Large intestine (tissue), 12 donors: ENCODE measurements at places on chromosomes 16 and 17. TPM values are rescaled to one million over a fixed set of nuclear protein-coding genes. Genes with fewer than 3 reads are reported as not detected.

DNA sequence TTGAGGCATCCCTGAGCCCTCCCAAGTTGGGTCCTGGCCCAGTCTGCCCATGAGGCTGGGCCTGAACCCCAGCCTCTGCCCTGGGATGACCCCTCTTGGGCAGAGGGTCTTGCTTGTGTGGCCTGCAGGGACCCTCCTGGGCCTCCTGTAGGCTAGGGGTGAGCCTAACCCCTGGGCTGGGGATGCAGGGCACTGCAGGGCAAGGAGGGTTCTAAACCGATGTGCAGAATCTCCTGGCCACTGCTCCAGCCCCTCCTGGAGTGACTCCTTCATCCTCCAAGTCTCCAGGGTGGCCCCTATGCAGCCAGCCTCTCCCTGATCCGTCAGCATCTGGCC lies 37.5 kb downstream of the LGALS9 start:
- no peak for DNase-seq

DNA sequence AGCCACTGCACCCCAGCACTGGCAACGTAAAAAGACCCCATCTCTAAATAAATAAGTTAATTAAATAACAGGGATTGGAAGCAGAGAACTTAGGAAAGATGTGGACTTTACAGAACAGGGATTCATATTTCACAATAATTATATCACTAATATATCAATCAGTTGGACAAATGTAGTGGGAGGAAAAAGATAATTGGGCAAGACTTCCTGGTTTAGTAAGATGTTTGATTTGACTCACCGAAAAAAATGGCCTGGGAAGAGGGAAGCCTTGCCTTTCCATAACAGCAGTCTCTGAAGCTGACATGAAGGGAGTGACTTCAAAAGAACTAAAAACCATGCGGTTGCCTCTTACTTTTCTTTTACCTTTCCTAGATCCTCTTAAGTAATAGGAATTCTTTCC lies 15.2 kb upstream of the C17orf78 start:
- no peak for DNase-seq

GRCh38 chr16:80804526-80805383 lies at the start of gene CDYL2:
Gene CDYL2 (minus strand): TSS chr16:80804598. CDS start chr16:80804173, 425 bp downstream.
- DNase-seq, result peak; percentile 29

GRCh38 chr17:80873307-80873951 lies 118.2 kb upstream of the CHMP6 start:
- no peak for DNase-seq

Gene TEFM
- 25.5 TPM for polyA plus RNA-seq

Gene HOXB8
- polyA plus RNA-seq, result 1.8 TPM

- DNase-seq, result peak; percentile 61
Observed at GRCh38 chr16:11743308-11744074, 834 bp upstream of the TXNDC11 start.

DNA sequence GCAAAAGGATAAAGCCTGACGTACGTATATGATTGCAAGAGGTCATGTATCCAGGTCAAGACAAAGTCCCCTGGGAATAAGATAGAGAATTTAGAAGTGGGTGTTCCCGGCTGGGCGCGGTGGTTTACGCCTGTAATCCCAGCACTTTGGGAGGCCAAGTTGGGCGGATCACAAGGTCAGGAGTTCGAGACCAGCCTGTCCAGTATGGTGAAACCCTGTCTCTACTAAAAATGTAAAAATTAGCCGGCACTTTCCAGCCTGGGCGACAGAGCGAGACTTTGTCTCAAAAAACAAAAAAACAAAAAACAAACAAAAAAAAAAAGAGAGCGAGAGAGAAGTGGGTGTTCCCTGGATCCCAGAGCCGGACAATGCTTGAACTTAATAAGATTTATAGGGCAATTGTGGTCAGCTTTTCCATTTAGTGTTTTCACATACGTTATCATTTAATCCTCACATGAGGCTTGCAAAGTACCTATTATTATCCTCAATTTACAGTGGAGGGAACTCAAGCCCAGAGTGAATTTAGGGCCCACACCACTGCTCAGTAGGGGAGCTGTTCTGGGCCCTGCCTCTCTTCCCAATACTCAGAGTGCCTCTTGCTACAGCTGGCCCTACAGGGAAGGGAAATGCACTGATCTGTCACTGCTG lies 481 bp upstream of the GLTPD2 start:
- no peak for DNase-seq

Gene HS3ST2
- polyA plus RNA-seq, result 0.10 TPM

Gene CPNE7
- polyA plus RNA-seq, result 11.7 TPM

GRCh38 chr16:8768692-8769091 lies 28.7 kb downstream of the TMEM186 start:
- DNase-seq, result no peak

- DNase-seq, result no peak
Observed at GRCh38 chr17:78947235-78948149, 22.3 kb upstream of the TIMP2 start.

DNA sequence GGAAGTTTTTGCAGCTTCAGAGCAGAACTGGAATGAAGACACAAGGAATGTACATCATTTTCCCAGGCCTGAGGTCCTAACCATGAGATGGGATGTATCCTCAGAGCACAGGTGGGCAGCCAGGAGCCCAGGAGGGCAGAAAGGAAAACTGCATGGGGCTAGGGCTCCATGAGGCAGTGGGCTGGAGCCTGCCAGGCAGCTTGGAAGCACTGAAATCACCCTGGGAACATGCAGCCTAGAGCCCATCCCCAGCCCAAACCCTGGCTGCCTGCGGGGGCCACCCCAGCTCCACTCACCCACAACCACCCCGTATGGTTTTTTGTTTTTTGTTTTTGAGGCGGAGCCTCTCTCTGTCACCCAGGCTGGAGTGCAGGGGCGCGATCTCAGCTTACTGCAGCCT lies 86.2 kb upstream of the SIAH1 start:
- DNase-seq, result no peak

DNA sequence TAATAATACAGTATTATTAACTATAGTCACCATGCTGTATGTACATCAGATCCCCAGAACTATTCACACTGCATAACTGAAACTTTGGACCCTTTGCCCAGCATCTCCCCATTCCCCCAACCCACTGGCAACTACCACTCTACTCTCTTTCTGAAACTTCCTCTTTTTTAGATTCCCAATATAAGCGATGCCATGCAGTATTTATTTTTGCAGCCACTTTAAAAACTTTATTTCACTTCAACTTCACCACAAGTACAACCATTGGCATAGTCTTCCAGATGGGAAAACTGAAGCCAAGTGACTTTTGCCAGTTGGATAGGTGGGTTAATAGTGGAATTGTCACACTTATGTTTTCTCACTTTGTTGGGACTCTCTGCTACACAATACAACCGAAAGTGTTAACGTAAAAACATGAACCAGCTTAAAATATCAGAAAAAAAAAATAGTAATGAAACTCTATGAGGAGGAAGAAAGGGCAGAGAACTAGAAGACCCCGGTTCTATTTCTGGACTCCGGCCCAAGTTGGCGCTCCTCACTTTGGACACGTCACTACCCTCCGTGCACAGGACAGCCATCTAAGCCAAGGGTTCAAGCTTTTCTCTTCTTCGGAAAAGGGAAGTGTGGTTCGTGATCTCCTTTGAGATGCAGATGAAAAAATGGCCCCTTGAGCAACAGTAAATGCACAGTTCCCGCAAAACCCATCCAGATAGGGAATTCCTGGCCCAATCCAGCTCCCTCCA lies 743 bp downstream of the SHCBP1 start:
- DNase-seq, result peak; percentile 17

- DNase-seq, result no peak
Observed at GRCh38 chr16:67943256-67943618, 683 bp downstream of the LCAT start.

DNA sequence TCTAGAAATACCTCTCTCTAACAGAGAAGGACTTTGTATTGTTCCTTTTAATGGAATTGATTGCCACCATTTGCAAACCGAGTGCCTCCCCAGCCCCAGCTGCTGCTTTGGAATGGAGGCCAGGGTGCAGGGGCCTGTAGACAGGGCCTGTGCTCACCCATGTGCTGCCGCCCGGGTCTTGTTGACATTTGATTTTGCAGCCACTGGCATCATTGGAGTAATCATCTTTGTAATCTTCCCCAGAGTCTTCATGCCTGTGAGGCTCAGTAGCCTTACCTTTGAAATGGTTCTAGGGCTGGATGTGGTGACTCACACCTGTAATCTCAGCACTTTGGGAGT lies 119.8 kb downstream of the CLEC16A start:
- DNase-seq, result no peak

Gene CPD
- polyA plus RNA-seq, result 51.7 TPM

Gene GFAP
- 0.34 TPM for polyA plus RNA-seq

Gene KRT15
- 0.79 TPM for polyA plus RNA-seq

- DNase-seq, result no peak
Observed at GRCh38 chr17:21505819-21506815, 130.0 kb downstream of the KCNJ12 start.

DNA sequence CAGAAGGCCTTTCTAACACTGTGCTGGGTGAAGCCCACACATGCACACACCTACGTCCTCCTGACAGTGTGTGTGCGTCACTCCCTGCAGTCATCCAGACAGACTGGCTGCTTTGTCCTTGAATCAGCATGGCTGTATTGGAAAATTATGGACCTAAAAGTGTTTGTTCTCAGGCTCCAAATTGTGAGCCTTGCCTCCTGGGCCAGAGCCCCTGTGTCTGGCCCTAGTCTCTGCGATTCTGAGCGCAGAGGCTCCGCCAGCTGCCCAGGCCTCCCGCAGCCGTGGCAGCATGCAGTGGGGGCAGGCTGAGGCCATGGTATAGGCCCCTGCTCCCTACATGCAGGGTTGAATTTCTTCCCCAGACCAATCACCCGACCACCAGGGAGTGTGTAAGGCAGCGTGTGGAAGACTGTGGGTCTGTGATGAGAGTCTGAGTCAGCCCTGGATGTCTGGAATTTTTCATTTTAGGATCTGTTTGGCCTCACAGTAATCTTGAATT lies 166.9 kb downstream of the LGALS9B start:
- DNase-seq, result no peak

Gene ZSCAN10
- 0.66 TPM for polyA plus RNA-seq

DNA sequence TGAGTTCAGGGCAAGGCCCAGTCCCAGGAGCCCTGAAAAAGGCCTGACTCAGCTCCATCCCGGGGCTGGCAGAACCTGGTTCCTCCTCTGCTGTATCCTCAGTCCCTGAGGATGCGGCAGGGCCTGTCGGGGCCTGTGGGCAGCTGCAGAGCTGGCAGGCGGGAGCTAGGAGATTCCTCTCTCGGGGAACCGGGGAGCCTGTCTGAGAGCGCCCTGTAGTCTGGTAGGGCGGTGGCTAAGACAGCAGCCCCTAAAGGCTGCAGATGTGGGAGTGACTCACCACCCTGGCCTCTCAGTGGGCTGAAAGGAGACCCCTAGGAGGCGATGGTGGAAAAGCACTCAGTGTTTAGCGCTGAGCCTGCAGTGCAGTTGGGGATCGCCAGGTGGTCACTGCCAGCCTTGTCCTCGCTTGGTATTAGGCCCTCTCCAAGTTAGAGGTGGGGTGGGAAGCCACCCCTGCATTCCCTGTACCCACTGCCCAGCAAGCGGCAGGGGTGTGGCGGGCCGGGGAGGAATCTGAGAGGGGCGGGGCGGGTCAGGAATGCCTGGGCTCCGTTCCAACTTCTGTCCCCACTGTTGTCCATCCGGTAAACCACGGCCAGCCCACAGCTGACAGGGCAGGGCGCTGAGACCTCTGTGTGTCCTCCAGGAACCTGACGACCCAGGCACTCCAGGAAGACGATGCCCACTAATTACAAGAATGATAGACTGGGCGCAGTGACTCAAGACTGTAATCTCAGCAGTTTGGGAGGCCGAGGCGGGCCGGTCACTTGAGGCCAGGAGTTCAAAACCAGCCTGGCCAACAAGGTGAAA lies 29.5 kb upstream of the CDH1 start:
- DNase-seq, result peak; percentile 73

DNA sequence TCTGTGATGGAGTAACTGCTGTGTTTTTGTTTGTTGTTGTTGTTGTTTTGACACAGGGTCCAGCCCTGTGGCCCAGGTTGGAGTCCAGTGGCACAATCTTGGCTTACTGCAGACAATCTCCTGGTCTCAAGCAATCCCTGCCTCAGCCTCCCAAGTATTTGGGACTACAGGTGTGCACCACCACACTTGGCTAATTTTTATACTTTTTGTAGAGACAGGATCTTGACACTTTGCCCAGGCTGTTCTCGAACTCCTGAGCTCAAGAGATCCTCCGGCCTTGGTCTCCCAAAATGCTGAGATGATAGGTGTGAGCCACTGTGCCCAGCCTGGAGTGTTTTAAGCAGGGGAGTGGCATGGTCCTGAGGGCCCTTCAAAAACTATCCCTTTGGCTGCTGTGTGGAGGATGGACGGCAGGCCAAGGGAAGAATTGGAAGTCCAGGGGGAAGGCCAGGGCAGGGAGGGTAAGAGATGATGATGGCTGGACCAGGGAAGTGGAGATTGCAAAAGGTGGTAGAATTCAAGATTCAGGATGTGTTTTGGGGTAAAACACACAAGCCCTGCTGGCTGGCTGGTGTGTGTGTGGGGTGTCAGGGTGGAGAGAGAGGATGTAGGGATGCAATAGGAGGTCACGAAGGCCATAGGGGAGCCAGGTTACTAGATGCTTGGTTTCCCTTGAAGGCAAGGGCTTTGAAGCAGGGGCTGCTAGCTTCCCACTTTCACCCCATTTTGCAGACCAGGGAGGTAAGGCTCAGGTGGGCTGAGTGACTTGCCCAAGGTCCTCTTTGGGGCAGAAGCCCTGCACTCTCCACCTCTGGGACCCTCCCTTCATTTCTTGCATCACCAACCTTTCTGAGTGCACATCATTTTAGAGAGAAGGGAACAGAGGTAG lies 18.8 kb upstream of the PLLP start:
- DNase-seq, result no peak

Gene KLHL10
- 0.06 TPM for polyA plus RNA-seq

Gene AANAT
- 0.13 TPM for polyA plus RNA-seq

DNA sequence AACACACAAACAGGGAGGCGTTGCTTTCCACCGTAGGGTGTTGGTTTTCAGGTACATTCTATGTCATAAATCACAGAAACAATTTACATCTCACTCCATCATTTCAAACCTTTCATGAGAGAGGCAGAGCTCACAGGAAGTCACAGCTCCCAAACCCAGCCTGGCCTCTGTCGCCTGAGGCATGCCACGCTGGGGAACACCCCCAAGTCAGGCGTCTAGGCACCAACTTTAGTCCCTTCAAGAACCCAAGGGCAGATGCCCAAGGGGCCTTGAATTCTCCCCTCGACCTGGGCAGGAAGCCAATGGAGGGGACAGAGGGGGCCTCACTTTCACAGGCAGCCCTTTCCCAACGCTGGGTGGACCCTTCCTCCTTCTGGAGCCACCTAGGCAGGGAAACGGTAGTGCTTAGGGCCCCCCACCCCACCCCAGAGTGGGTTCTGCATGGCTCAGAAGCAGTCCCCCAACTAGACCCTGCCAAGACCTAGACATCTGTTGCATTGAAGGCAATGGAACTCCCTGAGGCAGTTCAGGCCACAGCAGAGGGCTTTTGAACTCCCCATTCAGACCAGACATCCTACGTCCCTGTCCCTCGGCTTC lies 10.6 kb downstream of the TBX4 start:
- no peak for DNase-seq

- no peak for DNase-seq
Observed at GRCh38 chr17:58210922-58211321, 8.1 kb downstream of the MKS1 start.

GRCh38 chr16:85395913-85396878 lies 216.9 kb upstream of the GSE1 start:
- DNase-seq, result no peak

Gene DBF4B
- polyA plus RNA-seq, result 11.6 TPM

Gene PPP1R9B
- polyA plus RNA-seq, result 30.7 TPM

GRCh38 chr16:22316411-22316811 lies 19.2 kb downstream of the POLR3E start:
- DNase-seq, result no peak

Gene NPB
- 0.39 TPM for polyA plus RNA-seq
